ENCODE measurements at places on chromosomes 16 and 17. TPM values are rescaled to one million over a fixed set of nuclear protein-coding genes. Genes with fewer than 3 reads are reported as not detected.

Gene UBALD1
- polyA plus RNA-seq: 30.7 TPM

Gene FNDC8
- polyA plus RNA-seq: 0.27 TPM

Gene HP
- polyA plus RNA-seq: 0.25 TPM

DNA sequence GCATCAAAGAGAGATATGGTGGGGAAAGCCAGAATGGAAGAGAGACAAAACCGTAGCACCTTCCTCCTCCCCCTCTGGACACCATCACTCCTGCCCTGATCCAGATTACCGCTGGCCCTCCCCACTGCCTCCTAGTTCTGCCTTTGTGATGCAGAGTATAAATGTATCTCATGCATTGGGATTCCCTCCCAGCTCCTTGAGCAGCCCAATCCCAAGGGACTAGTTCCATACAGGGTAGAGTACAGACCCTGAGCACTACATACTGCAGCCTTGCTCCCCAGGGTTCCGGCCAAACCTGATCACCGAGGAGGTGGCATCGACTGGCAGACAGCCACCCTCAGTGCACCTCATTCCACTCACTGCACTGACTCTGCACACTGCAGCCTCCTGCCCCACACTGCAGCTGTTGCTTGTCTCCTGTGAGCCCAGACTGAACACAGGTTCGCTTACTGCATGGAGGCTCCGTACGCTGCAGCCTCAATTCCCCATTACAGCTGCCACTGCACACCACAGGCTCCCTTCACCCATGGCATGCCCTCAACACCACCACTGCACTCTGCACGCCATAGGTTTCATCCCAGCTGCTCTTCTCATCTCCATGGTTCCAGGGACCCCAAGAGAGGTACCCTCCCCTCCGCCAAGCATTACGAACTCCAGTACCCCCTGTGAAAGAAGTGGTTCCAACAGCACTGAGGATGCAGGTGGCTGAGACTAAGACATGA, 1.7 kb upstream of the THRA start:
- DNase-seq: no peak

Gene KRTAP2-1
- polyA plus RNA-seq: not detected

Gene KRT33A
- polyA plus RNA-seq: not detected

Gene ABCA3
- polyA plus RNA-seq: 5.6 TPM

DNA sequence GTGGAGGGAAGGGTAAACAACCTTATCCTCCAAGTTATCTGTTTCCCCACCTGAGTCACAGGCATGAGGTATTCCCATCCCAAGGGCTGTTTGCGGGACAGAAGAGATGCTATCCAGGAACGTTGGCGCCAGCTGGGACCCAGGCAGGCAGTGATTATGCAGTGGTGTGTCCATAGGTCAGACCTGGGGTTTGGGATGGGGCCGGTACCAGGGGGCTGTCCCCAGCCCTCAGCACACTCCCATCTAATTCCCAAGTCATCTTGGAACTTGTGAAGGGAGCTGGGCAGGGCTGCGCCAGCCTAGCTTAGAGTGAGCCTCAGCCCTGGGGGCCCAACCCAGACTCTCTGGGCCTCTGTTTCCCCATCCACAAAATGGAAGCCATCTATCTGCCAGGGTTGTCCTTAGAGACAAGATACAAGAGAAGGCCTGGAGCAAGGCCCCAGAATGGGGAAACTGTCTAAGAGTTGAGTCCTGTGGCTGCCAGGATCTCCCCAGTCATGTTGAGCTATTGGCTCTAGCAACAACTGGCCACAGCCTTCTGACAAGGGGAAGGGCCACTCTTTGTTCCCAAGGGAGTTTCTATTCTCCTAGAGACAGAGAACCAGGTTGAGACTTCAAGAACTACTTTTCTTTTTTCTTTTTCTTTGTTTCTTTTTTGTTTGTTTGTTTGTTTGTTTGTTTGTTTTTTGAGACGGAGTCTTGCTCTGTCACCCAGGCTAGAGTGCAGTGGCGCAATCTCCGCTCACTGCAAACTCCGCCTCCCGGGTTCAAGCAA, 9.8 kb upstream of the JUP start:
- no peak for DNase-seq

- DNase-seq: no peak
Observed at GRCh38 chr17:74842146-74842598, 17.5 kb downstream of the GRIN2C start.

- no peak for DNase-seq
Observed at GRCh38 chr17:60155427-60155814, 5.6 kb downstream of the CA4 start.

Gene SLC12A3
- polyA plus RNA-seq: 52.5 TPM

- DNase-seq: no peak
Observed at GRCh38 chr16:54194334-54194743, 92.2 kb downstream of the IRX3 start.

DNA sequence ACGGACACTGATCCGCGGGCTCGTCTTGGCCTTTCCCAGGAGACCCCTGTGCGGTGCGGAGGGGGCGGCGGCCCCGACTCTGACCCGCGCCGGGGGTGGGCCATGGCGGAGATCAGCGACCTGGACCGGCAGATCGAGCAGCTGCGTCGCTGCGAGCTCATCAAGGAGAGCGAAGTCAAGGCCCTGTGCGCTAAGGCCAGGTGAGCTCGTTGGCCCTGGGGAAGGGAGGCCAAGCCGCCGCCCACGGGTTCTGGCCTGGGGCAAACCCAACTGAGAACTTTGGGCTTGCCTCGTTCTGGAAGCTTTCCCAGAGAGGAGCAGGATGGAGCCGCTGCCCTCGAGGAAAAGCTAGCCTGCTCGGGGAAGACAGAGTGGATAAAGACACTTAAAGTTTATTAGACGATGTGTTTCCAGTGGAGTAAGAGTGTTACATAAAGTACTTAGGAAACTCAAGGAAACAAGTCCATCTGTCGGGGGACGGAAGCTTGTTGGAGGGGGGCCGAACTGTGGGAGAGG, 540 bp downstream of the PPP4C start:
- no peak for DNase-seq

Gene NPTX1
- polyA plus RNA-seq: 1.5 TPM

GRCh38 chr17:12068946-12069345, 48.3 kb downstream of the MAP2K4 start:
- DNase-seq: no peak

Gene GSG1L
- polyA plus RNA-seq: 0.52 TPM
